ENCODE measurements at places on chromosomes 2 and 18.

DNA sequence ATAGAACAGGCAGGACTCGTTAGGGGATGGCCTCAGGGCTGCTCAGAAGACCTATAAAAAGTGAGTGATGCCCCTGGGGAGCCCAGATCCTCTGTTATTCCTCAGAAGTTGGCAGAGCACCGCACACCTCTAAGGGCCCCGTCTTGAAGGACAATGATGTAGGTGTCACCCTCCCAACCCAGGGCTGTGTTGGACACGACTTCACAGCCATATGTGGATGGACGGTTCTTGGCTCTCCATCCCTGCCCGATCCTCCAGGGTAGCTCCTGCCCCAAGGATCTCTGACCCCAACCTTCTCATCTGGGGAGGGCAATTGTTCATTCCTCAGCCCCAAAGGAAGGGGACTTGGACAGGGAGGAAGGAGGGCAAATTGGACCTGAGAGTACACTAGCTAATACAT lies 246.1 kb downstream of the DYSF start:
- no peak for DNase-seq

DNA sequence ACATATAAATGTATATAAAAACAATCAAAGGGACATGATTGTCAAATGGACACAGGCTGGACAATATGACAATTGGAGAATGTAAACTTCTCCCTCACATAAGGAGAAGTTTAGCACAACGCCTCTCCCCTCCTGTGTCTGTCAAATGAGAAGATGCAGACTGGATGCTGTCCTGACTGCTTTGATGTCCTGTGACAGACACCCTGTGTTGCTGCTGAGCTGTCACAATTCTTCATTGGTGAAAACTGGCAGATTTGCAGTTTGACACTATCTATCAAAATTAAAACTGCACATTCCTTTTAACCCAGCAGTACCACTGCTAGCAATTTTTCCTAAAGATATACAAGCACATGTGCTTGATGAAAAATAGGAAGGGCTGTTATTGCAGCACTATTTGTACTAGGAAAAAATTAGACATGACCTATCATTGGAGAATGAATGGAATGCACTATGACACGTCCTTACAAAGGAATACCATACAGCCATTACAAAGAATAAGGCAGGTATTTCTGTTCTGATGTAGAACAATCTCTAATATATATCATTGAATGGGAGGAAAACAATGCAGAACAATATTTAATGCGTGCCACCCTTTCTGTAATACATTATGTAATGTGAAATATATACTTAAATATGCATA lies 12.4 kb downstream of the DPYSL5 start:
- DNase-seq, result no peak

- no peak for DNase-seq
These were observed 14.4 kb downstream of the TMEM37 start for GRCh38 chr2:119446037-119446436.

DNA sequence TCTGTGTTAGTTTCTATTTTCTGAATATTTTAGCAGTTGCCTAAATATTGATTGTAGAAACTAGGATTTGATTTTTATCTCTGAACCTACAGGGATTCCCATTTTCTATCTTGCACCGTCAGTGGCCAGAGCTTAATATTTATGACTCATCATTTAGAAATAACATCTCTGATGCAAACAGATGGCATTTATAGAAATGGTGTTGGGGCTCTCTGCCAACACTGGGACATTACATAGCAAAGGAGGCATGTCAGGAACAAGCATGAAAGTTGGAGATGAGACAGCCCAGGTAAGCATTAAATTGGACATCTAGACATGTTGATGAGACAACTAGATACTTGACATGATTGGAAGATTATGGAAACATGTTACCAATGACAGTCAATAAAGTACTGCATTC lies 165.3 kb upstream of the SYT4 start:
- DNase-seq, result no peak

- DNase-seq, result no peak
These were observed 71.3 kb downstream of the DPP4 start for GRCh38 chr2:162002623-162003235.

DNA sequence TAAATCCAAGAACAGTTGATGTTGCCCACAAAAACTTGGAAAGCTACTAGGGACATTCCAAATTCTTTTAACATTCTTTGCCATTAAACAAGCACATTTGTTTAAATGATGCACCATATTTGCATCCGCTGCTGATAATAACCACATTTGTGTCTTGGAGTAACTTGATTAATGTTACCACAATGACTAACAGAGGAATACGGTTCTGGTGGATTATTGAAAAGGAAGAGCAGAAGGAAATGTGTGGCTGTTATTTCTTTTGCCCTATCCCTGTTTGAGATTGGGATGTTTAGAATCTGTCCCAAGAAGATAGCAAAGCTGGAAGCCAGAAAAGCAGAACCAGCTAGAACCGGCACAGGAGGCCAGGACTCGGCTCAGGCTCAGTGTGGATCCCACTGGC lies 39.2 kb upstream of the RASGRP3 start:
- DNase-seq, result no peak

DNA sequence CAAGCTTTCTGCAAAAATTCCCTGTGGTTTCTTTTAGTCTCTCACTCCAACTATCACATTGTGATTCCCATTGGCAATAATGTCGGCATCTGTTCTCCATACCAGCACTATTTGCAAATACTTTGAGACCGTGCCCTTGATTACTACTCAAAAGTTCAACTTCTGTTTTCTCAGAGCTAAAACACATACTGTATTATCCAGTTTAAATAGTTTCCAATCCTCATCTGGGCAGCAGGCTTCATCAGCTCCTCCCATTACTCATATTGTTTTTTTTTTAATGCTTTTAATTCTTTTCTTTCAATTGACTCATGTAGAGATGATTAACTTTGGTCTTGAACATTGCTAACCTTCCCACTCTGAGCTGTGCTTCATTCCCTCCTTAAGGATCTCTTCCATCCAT lies 135.8 kb downstream of the METTL8 start:
- DNase-seq, result no peak

GRCh38 chr2:119179202-119179601 lies 20.7 kb upstream of the C1QL2 start:
- DNase-seq, result no peak

GRCh38 chr2:147390475-147390874 lies 454.4 kb upstream of the ACVR2A start:
- no peak for DNase-seq

GRCh38 chr2:111162718-111163331 lies 42.1 kb downstream of the BCL2L11 start:
- DNase-seq, result no peak

DNA sequence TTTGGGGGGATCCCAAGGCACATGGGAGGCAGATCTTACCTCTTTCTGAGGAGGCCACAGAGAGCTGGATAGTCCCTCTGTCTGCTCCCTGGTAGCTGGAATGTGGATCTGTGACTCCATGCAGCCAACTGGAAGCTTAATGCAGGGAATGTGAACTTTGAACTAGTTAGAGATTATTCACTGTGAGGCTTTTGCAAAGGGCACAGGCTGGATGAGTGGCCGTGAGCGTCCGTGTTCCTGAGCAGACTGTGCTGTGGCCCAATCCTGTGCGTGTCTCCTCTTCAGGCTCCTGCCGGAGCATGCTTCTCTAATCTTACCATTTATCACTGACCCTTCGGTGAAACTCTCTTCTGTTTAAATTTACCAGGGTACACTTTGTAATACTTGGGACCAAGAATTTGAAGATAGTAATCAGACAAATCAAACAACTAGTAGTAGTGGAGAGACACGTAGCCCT lies 187.6 kb downstream of the PTPRM start:
- no peak for DNase-seq

DNA sequence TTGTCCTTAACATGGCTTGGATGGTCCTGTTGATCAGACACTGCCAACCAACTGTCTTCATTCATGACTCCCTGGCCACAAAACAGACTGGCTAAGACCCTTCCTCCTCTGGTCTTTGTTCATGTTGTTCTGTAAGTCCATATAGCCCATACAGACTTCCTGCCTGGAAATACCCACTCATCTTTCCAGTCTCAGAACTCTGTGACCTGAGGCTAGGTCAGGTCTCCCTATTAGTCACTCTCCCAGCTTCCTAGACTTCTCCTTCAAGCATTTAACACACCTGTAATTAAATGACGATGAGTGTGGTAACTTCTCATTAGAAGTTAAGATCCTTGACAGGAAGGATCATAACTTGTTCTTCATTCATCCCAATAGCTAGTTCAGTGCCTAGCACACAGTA lies 56.3 kb downstream of the CCDC93 start:
- DNase-seq, result no peak

DNA sequence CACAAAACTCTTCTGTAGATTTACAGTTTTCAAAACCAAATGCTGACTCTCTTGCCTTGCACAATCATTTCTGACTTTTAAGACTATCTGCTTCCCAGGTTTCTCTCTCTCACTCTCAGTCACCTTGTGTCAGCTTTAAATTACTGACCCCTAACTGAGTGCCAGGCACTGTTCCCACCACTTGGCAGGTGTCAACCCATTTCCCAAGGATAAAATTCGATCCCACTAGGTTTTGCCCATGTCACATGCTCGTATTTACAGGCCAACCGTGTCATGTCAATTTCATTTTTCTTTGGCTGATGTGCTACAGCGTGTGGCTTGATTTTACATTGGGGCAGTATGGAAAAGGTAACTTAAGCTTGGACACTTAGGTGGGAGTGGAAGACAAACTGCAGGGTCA lies 26.1 kb upstream of the LMAN1 start:
- no peak for DNase-seq

- no peak for DNase-seq
These were observed 8.0 kb upstream of the C18orf32 start for GRCh38 chr18:49495076-49495475.

DNA sequence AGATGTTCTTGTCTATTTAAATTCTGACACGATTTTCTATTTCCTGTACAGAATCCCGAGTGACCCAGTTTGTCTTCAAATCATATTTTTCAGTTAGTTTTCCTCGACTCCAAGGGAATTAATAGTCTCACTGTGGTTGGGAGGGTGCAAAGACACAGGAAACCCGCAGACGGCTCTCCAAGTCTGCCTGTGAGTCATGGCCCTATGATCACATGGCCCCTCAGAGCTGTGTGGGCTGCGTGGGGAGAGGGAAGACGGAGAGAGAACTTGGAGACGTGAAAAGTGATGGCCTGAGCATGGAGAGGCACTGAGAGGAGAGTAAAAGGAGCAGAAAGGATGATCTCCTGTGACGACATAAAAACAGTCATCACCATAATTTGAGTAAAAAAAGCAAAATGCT lies 989.9 kb downstream of the DCDC2C start:
- no peak for DNase-seq

DNA sequence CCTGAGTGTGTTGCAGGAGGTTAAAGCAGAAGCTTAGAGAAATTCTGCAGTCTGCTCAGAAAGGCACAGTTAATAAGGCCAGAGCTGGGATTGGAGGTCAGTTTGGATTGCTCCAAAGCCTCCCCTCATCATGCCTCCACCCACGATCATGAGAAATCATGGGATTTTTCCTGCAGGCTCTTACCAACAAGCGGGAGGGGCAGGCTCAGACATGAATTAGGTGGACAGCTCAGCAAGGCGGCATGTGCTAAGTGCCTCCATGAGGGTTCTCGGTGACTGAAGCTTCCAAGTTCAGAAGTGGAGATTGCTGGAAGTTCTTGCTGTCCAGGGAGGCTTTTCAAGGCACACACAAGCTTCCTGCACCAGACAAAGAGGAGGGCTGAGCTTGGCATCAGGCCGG lies 163.8 kb downstream of the SETBP1 start:
- DNase-seq, result no peak

- DNase-seq, result no peak
These were observed 179.3 kb upstream of the HDAC4 start for GRCh38 chr2:239580199-239580527.

- DNase-seq, result no peak
These were observed 91.4 kb upstream of the PXDN start for GRCh38 chr2:1835581-1836201.

GRCh38 chr2:222879604-222879933 lies 18.7 kb downstream of the ACSL3 start:
- no peak for DNase-seq

DNA sequence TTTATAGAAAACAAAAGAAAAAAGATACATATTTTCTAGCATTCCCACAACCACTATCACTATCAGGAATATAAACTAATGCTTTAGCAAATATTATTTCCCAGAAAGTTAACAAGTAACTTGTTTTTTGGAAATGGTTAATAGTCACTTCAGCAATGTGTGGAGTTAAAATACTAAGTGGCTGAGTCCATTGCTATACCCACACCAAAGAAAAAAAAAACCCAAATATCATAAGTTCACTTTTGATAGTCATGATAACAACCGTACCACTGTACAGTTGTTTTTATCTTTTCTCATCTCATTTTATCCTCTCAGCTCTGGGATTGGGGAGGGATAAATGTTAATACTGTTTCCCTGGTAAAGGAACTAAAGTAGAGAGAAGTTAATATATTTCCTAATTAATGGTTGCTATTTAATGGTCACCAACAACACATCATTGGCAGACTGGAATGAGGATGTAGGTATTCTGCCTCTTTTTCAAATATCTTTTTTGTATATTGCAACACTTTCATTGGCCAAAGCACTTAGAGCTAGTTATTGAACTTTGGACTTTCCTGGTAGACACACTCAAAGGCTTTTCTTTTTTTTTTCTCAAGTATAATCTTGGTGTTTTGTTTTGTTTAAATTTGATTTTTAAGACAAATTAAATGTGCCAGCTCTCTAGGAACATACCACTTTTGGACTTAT lies 18.4 kb upstream of the KANSL1L start:
- no peak for DNase-seq

GRCh38 chr18:28044036-28044435 lies 132.9 kb downstream of the CDH2 start:
- DNase-seq, result no peak

DNA sequence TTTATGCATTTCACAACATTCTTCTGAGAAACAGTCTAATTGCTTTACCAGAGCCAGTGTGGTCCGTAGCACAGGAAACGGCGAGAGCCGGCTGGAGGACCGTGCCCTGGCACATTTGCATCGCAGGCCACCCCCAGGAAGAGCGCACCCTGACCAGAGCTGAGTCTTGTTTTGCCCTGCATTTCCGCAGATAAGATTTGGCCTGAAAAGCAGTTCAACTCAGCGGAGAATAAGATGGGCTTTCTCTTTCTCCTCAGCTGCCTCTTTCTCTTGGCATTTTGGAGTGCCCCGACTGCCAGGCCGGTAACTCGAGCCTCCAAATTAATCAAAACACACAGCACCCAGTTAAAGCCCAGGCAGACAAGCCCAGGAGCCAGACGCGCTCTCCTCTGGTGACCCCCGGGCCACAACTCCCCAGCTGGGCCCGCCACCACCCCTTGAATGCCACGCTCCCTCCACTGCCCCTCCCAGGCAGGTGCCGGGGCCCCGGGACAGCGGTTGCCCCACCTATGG lies 464 bp downstream of the COL4A4 start:
- no peak for DNase-seq

DNA sequence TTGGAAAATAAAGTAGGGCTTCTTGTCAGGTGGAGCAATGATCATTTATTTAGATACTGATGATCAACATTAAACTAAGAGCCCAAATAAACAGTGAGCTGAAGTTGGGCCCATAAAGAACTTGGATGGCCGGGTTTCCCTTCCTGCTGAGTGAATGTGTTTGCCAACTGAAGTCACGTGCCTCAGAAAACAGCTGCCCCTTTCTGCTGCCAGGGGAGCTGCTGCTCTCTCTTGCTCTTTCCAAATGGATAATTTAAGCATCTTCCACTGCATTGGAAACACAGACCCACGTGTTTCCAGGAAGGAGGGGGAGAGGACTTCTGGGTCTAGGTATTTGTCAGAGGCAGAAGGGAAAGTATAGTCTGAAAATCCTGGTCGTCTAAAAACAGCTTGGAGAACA lies 22.9 kb upstream of the NCKAP5 start:
- no peak for DNase-seq

Measured in immature natural killer cell (primary cell).